ENCODE measurements at places on chromosomes 6 and 20.

GRCh38 chr20:9592419-9592818 lies 78.0 kb downstream of the LAMP5 start:
- no peak for DNase-seq

GRCh38 chr6:132199343-132199742 lies 201.9 kb downstream of the MOXD1 start:
- DNase-seq = no peak

DNA sequence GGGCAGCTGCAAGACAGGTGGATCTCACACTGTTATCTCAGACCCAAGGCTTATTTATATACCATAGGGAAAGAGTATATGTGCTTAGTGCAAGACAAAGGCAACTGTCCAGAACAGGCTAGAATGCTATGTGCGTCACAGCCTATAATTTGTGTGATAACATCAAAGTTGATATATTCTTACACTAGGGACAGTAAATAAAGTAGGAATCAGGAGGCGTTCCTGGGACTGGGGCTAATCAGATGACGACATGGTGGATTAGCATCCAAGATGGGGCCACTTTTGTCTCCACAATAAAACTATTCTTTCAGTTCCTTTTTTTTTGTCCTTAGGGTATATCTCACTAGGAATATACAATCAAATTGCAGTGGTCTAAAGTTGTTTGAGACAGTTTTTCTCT lies 54.9 kb upstream of the IER3 start:
- no peak for DNase-seq

DNA sequence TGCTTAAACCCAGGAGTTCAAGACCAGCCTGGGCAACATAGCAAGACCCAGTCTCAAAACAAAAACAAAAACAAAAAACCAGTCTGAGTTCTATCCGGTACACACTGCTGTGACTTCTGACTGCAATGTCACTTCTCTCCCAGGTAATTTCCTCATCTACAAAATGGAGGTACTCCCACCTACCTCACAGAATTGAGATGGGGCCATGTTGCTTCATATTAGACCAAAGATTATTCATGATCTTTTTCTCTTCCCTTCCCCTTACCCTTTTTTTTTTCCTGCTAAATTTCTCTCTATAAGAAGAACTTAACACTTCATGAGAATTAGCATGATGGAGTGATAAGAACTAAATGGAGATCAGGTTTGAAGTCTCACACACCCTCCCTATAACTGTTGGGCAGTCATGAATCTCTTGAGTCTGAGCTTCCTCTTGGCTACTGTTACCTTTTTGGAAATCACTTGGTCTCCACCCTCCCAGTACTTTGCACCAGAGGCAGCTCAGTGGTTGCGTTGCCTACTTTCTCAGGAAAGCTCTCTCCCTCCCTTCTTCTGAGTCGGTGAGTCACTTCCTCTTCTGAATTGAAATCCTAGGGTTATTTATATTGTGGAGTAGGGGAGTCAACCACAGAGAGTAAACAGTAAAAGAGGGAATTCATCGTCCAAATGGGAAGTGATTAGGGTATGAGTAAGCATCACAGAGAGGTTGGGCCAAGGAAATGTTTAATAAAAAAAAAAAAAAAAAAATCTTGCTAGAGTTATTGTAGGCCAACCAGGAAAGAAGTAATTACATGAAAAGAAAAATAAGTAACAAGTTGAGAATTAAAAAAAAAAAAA lies 59.9 kb upstream of the MAP7 start:
- no peak for DNase-seq

DNA sequence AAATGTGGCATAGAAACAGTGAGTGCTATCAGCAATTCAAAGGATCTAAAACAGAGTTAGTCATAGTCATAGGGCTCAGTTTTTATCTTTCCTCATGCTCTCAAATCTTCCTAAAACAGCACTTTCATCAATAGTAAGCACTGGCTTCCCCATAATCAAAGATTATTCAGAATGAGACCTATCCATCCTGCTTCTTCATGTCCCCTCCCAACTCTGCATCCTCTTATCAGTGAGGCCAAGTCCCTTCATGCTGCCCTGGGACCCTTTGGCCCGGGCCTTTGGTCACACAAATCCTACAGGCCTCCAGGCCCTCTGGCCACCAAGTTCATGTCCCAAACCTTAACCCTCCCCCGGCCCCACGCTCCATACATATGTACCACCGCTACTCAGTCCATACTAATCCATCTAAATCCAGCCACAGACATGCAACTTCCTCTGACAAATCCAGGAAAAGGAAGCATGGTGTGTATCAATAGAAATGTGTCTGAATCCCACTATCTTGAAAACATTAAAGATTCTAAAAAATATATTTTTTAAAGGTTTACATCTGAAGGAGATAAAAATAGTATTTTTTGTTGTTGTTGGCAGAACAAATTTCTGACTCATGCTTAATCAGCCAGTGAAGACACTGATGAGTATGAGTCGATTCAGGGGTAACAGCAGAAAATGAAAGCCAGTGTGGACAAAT lies 143.5 kb downstream of the PDE7B start:
- no peak for DNase-seq

- DNase-seq = no peak
These were observed 33.7 kb upstream of the ZNF133 start for GRCh38 chr20:18254615-18255014.

- no peak for DNase-seq
These were observed 33.3 kb downstream of the FAM50B start for GRCh38 chr6:3882431-3882830.

DNA sequence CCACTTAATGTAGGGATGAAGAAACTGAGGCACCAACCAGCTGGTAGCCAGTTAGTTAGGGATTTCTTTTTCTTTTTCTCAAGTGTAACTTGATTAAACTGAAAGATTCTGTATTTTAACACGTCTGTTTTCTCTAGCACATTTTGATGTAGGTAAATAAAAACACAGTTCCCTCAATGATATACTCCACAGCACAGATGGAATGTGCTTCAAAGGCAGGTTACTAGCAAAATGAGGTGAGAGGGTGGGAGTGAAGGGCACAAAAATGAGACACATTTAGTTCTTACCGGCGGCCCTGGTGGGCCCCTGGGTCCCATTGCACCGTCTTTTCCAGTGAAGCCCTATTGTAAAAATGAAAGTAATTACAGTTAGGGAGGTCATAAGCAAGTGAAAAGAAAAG lies 108.9 kb downstream of the COL12A1 start:
- DNase-seq = no peak

GRCh38 chr6:157908369-157909281 lies 73.0 kb upstream of the SYNJ2 start:
- DNase-seq = no peak

GRCh38 chr6:81865712-81866111 lies 113.2 kb upstream of the TENT5A start:
- DNase-seq = no peak

DNA sequence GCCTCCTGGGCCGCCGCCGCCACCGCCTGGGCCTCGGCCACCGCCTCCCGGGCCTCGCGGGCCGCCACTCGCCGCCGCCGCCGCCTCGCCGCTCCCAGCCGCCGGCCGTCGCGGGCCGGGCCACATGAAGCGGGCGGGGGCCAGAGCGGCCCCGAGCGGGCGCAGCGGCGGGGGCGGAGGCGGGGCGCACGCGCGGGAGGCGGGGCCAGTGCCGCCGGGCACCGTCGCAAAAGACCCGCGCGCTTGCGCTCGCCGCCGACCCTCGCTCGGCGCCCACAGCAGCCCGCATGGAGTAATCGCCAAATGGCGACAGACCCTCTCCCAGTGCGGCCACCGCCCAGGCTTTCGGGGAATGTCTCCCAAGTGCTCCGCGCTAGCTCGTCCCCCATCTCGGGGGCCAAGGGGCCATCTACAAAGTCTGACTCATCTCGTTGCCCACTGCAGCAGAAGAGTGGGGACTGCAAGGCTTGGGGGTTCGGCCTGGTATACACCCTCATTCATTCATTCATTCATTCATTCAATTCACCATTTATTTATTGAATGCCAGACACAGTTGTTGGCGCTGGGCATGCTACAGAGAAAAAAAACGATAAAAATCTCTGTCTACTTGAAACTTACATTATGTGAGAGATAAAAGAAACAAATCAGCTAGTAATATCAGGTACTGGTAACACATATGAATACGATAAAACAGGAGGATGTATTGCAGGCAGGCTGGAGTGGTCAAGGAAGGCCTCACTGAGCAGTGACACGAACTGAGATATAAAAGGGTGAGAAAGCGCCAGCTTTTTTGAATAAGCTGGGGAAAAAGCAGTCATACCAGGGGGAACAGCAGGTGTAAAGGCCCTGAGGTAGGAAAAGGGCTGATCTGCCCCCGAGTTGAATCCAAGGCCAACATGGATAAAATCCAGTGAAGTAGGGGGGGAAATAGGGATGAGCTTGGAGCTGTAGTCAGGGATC lies at the start of gene B4GALT5:
TSS of gene B4GALT5 (minus strand) at position 126 of the 960 bp plus-strand sequence. CDS start 188 bp downstream, outside the sequence.
- peak; percentile 65 for DNase-seq

DNA sequence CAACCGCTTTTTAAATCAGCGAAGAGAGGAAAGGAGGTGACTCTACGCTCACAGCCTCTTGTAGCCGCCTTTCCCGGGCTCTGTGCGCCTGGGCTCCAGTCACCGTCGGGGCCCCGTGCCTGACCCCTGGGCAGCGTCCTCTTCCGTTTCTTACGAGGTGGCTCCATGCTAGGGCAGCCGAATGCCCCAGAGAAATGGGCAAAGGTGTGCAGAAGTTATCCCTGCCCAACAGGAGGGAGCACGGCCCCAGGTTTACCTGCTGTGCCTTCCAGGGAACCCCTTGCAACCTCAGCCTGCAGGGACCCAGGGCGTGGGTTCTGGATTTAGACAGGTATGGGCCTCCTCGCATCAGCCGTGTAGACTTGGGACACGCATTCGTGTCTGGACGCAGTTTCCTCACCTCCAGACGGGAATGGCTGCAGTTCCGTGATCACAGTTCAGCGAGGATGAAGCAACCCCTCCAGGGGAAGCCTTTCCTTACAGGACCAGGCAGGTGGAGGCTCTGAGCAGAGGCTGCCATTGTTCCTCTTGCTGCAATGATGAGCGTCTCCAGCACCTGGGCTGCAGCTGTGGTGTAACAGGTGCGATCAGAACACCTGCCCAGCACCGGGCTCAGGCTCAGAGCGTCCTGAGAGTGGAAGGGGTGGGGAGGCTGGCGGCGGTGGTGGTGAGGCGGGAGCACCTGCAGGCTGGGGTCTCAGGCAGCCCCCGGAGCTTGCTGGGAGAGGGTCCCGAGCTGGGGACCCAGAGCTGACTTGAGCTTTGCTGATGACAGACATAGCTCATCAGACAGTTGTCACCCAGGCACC lies 81.3 kb upstream of the BHLHE23 start:
- no peak for DNase-seq

DNA sequence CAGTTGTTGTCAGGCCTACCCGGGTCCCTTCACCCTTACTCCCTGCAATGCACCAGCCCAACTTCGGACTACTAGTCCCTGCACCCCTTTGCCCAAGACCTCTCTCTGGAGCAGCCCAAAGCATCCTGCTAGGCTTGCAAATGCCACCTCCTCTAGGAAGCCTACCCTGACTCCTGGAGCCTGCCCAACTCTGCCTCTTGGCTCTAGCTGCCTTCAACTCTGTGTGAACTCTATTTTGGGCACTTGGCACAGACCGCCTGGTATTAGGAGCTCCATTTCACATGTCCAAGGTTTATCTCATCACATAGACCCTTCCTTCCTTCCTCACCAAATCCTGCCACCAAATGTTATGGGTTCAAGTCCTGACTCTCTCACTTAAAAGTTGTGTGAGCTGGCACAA lies 80.6 kb downstream of the MDGA1 start:
- no peak for DNase-seq

DNA sequence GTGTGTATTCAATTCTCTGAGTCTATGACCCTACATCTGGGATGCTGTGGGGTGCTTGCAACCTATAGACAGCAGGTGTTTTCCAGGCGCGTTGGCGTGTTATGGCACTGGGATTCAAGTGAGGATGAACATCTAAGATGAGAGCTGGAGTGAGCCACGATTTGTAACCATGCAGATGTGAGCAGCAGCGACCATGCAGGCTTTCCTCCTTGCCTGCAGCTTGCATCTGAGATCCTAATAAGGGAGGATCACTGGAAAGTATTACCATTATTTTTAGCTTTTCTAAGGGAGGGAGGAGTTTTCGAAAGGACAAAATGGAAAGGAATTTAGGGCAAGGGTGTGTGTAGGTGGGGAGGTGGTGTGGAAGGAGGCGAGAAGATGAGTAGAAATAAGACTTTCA lies 216.7 kb downstream of the ATXN1 start:
- DNase-seq = no peak

DNA sequence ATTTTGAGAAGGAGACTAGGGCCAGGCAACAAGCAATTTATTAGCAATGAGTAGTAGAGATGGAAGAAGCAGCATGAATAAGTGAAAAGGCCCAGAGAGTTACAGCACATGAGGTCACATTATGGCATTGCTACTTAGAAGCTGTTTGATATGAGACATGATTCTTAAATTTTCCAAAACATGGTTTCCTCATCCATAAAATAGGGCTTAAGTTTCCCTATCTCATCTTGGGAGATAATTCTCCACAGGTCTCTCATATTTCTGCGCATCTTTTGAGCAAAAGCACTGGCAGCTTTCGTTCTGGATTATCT lies 656.1 kb downstream of the EPHA7 start:
- DNase-seq = no peak

DNA sequence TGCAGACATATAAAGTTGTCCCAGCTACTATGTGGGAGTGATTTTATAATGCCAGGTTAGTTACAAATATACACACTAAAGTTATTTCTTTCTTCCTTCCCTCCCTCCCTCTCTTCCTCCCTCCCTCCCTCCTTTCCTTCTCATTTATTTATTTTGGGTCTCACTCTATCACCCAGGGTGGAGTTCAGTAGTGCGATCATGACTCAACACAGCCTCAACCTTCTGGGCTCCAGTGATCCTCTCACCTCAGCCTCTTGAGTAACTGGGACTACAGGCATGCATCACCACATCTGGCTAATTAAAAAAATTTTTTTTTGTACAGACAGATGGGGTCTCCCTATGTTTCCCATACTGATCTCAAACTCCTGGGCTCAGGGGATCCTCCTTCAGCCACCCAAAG lies 59.2 kb downstream of the PHF20 start:
- no peak for DNase-seq

DNA sequence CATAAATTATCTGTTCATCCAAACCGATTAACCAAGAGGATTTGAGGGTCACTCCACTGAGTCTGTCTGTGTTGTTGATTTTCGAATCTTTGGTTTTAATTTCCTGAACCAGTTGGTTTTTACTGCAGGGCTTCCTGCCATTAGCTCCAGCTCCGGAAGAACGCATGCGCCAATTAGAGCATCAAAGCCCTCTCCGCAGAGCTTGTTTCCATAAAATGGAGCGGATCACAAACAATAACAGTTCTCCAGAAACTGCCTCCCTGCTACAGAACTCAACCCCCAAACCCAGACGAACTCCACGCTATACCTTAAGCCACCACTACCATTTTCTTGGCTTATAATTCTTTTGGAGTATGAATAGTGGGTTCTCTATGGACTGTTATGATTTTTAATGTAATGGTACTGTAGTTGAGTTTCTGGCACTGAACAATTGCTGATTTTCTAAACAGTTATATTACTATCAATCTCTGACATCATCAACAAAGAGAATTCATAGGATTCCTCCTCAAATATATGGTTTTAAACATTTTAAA lies 13.8 kb downstream of the TFAP2A start:
- DNase-seq = no peak

DNA sequence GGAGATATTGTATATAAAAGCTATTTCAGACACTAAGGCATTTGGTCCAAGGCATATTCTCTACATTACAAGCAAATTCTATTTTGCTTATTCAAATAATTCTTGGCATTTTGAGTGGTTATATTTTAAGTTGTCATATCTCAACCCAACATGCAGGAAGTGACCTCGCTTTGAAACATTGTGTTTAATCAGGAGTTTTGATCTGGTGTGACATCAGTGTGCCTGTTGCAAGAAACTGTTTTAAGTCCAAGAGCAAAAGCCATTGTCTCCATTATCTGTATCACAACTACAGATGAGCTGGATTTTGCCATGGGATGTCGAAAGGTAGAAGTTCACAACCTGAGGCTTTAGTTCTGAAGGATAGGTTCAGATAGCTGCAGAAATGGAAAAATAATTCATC lies 509.9 kb upstream of the ID4 start:
- DNase-seq = no peak
